Astrocyte (in vitro differentiated cells and primary cell): ENCODE measurements at places on chromosomes 1 and 21. TPM values are rescaled to one million over a fixed set of nuclear protein-coding genes. Genes with fewer than 3 reads are reported as not detected.
A peak's percentile ranks its signal among the peaks of the same experiment; 100 is the strongest.

DNA sequence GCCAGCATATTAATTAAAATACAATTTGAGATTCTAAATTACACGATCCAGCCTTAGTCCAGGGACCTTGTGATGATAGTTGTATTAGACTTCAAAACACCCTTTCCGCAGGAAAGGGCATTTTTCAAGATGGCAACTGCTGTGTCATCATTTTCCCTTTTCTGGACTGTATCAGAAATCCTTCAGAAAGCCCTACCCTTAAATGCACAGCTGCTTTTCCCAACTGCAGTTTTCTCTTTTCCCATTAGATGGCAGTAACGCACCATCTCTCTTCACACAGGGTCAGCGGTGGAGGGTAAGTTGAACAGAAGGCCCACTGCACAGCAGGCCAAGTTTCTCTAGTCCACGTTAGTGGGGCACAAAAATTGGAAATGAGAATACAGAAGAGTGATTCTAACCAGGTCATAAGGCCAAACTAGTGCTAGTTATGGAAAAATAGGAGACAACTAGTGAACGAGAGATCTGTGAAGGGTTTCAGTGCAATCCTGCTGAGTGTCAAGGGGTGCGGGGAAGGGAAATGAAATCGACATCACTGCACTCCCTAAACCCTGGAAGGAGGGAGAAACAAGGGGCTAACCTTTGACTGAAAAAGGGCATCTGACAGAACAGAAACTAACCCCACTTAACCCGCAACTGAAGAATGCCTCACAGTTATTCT lies 22.1 kb upstream of the TDRD10 start:
- peak; percentile 51 for DNase-seq
- H3K4me1 ChIP-seq: peaks cover 6% of the 10 kb centered on the region
- H3K36me3 ChIP-seq: no peaks in the 10 kb centered on the region
- no peaks in the 10 kb centered on the region for H3K27me3 ChIP-seq
- no peak overlapping the region for H3K4me3 ChIP-seq
- no peak overlapping the region for H3K27ac ChIP-seq

DNA sequence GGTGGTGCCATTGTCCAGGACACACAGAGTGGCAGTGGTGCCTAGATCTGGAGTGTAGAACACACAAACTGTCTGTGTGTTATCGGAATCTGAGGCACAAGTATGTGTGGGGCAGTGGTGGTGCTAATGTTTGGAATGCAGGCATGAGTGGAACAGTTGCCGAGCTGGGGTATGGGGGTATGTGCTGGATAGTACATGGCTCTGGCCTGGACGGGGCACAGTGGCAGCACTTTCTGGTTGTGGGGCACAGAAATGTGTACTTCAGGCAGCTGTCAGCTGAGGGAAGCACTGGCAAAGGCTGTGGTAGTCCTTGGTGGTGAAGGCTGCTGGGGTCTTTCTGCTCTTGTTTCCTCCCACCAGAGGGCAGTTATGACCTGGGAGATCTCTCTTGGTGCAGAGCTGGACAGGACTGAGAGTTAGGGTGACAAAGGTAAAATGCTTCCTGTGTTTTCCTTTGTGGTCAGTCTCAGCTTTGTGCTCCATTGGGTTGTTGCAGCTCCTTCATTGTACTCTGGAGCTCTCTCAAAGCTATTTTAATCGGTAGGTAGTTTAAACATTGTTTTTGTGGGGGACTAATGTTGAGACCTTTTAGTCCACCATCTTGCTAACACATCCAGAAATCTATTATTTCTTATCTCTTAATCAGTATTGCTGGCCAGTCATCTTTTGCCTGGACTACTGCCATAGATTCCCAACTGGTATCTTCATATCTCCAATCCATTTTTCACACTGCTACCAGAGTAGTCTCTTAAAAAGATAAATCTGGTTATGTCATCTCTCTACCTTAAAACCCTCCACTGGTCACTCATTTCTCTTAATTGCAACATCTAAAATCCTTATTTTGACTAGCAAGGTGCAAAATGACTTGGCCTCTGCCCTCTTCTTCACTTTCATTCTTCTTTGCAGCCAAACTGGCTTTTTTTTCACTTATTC lies 83.9 kb upstream of the NBPF4 start:
- no peak overlapping the region for H3K27ac ChIP-seq
- no peak overlapping the region for H3K4me3 ChIP-seq
- DNase-seq: no peak
- no peaks in the 10 kb centered on the region for H3K27me3 ChIP-seq

DNA sequence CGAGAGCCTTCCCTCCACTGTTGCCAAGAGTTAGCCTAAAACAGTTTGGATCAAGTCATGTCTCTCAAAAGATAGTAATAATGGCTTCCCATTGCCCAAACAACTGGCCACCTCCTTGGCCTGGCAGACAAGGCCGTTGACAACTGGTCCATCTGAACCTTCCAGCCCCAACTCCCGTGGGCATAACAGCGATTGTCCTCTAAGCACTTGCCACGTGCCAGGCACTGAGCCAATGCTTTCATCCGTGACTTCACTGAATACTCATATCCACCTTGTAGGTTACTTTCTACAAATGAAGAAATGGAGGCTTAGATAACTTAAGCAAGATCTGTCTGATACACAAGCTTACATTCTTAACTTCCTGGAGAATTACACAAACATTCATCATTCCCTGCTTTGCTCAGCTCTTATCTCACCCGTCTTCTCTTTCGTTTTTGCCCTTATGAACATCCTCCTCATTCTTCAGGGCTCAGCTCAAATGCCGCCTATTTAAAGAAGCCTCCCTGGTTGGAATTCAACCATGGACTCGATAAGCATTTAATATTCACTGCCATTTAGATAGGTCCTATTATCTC lies 106.4 kb downstream of the KCND3 start:
- no peaks in the 10 kb centered on the region for H3K27me3 ChIP-seq
- no peak overlapping the region for H3K27ac ChIP-seq
- no peaks in the 10 kb centered on the region for H3K4me1 ChIP-seq
- H3K4me3 ChIP-seq: no peak overlapping the region
- DNase-seq: no peak
- H3K36me3 ChIP-seq: no peaks in the 10 kb centered on the region

- no peaks in the 10 kb centered on the region for H3K4me1 ChIP-seq
- H3K4me3 ChIP-seq: no peak overlapping the region
- H3K27me3 ChIP-seq: peaks cover 2% of the 10 kb centered on the region
- H3K27ac ChIP-seq: no peak overlapping the region
- H3K36me3 ChIP-seq: no peaks in the 10 kb centered on the region
Observed at GRCh38 chr1:42135426-42135825, 17.8 kb upstream of the GUCA2B start.

GRCh38 chr1:11845641-11846335 lies 1.8 kb downstream of the NPPA start:
- no peak overlapping the region for H3K4me3 ChIP-seq
- no peaks in the 10 kb centered on the region for H3K27me3 ChIP-seq
- no peak for DNase-seq
- no peak overlapping the region for H3K27ac ChIP-seq
- no peaks in the 10 kb centered on the region for H3K4me1 ChIP-seq
- peaks cover 17% of the 10 kb centered on the region for H3K36me3 ChIP-seq

GRCh38 chr21:29307718-29308455 lies 9.2 kb downstream of the BACH1 start:
- H3K27ac ChIP-seq: peak overlapping the region; percentile 7
- H3K36me3 ChIP-seq: peaks cover 21% of the 10 kb centered on the region
- no peak overlapping the region for H3K4me3 ChIP-seq
- peaks cover 19% of the 10 kb centered on the region for H3K4me1 ChIP-seq
- H3K27me3 ChIP-seq: no peaks in the 10 kb centered on the region
- DNase-seq: no peak

The VWA5B1 gene
- not detected in 2 replicates for total RNA-seq

The ADAMTS1 gene
- 139 and 141 TPM in 2 replicates for total RNA-seq

GRCh38 chr1:155012776-155013602 lies 10.4 kb downstream of the ZBTB7B start:
- DNase-seq: no peak
- H3K4me3 ChIP-seq: no peak overlapping the region
- no peaks in the 10 kb centered on the region for H3K36me3 ChIP-seq
- no peak overlapping the region for H3K27ac ChIP-seq
- H3K27me3 ChIP-seq: no peaks in the 10 kb centered on the region
- H3K4me1 ChIP-seq: peaks cover 5% of the 10 kb centered on the region

GRCh38 chr1:30974536-30974935 lies 66.0 kb upstream of the SDC3 start:
- peaks cover 5% of the 10 kb centered on the region for H3K4me1 ChIP-seq
- no peaks in the 10 kb centered on the region for H3K27me3 ChIP-seq
- no peak overlapping the region for H3K4me3 ChIP-seq
- no peak for DNase-seq
- H3K27ac ChIP-seq: no peak overlapping the region

The NPR1 gene
- total RNA-seq: 0.07 and 0.11 TPM in 2 replicates

DNA sequence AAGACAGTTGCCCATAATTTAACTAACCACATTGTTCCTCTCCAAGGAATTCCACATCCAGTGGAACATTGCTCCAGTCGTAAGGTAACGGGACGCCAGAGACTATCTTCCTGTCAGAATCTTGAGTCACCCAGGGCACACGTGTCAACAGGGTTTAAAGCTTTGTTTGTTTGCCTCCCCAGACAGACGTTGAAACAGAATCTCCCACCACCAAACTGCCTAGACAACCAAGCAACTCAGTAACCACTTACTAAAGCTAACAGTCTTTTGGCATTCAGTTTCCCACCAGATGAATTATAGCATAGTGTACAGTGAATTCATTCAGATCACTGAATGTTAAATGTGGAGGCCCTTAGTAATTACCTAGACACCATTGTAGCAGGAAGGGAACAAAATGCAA lies 439.5 kb downstream of the PLPP3 start:
- no peak overlapping the region for H3K4me3 ChIP-seq
- H3K4me1 ChIP-seq: peaks cover 5% of the 10 kb centered on the region
- H3K36me3 ChIP-seq: no peaks in the 10 kb centered on the region
- H3K27me3 ChIP-seq: no peaks in the 10 kb centered on the region
- DNase-seq: peak; percentile 38

- no peaks in the 10 kb centered on the region for H3K36me3 ChIP-seq
- H3K4me3 ChIP-seq: no peak overlapping the region
- H3K27ac ChIP-seq: no peak overlapping the region
- no peaks in the 10 kb centered on the region for H3K4me1 ChIP-seq
Observed at GRCh38 chr1:160578175-160578524, 1.1 kb downstream of the CD84 start.

DNA sequence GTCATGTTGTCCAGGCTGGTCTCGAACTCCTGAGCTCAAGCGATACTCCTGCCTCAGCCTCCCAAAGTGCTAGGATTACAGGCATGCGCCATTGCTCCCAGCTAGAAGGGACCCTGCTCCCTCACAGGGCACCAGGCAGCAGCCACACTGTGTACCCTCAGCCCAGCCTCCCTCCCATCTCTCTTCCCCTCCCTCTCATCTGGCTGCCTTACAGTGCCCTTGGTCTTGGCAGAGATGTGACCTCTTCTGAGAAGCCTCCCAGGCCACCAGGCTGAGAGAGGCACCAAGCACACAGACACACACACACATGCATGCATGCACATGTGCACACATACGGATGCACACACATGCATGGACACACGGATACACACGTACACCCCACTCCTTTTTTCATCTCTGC lies 25.0 kb downstream of the EPHA2 start:
- H3K36me3 ChIP-seq: peaks cover 82% of the 10 kb centered on the region
- H3K27ac ChIP-seq: no peak overlapping the region
- no peak for DNase-seq
- H3K4me3 ChIP-seq: no peak overlapping the region

DNA sequence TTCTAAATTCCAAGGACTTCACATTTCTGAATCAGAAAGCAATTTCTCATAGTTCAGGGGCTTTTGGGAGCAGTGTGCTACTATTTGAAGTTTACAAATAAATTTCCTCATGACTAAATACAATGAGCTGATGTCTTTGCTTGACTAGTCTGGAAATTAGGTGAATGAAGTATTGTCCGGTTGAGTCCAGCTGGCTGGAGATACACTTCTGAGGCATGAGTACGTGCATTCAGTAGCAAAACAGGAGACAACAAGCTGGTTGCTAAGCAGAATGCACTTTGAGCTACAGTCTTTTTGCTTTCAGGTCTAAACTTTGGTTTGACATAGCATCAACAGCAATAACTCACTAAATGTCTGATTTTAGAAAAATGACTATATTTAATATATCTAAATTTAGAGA lies 27.1 kb downstream of the ZNHIT6 start:
- no peaks in the 10 kb centered on the region for H3K27me3 ChIP-seq
- peak; percentile 69 for DNase-seq
- H3K4me3 ChIP-seq: no peak overlapping the region

The ITLN2 gene
- total RNA-seq: not detected in 2 replicates
